ENCODE measurements at places on chromosomes 5 and 9.

DNA sequence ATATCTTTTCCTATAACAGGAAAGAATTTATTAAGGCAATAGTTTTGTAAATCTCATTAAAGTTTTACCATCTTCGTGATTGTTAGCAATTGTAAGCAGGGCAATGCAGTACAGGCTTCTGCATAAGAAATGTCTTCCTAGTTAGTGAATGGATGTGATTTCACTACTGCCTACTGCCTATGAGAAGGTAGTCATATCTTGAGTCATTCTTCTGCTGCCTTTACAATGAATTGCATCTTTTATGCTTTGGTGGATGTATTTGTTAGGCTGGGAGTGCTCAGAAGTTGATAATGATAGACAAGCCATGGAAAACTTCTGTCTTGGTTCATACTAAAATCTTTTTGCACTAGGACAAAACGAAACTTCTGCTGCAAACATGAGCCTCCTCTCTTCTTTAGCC lies 128.0 kb downstream of the ADAMTSL1 start:
- DNase-seq, result peak; percentile 50

DNA sequence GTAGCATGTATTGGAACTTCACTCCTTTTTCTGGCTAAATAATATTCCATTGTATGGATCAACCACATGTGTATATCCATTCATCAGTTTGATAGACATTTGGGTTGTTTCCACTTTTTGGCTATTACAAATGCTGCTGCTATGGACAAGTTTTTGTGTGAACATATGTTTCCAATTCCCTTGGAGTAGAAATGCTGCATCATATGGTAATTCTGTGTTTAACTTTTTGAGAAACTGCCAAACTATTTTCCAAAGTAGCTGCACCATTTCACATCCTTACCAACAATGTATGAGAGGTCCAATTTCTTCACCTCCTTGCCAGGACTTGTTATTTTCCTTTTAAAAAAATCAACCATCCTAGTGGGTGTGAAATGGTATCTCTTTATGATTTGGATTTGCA lies 8.4 kb downstream of the FRRS1L start:
- DNase-seq, result peak; percentile 83

DNA sequence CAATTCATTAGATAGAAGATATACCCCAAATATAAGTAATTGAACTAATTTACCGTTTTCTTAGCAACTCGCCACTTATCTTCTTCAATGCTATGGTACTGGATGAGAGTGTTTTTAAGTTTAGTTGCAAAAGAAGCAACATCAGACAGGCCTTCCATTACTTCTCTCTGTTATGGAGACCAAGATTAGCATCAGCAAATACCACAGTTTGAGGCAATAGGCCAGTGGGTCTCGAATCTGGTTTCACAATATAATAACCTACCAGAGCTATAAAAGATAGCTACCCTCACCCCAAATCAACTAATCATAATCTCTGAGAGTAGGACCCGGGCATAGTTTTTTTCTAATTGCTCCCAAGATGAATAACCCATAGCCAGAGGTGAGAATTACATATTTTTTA lies 5.1 kb downstream of the STARD4 start:
- no peak for DNase-seq

DNA sequence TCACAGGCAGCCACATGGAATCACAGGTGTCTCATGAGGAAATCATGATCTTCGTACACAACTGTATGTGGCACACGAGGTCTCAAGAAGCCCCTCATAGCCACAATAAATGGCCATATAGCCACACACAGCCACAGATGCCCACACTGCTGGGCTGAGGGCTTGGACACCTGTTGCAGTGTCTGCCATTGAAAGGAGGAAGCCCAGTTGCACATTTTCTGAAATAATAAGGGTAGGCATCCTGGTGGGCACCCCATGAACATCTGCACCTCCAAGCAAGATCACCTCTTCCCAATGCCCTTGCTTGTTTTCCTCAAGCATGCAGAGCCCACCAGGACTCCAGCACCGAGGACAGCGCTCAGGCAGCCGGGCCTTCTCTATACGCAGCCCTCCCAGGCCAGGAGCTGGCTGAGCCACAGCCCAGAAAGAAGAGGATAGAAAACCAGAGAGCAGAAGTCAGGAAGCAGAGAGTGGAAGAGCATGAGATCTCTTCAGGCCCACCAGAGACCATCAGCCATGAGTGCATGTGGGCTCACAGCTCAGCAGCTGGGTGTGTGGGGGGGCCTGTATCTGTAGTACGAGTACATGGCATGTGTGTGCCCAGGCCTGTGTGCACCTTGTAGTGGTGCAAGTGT lies 1.0 kb upstream of the ACSL6 start:
- DNase-seq, result peak; percentile 72

DNA sequence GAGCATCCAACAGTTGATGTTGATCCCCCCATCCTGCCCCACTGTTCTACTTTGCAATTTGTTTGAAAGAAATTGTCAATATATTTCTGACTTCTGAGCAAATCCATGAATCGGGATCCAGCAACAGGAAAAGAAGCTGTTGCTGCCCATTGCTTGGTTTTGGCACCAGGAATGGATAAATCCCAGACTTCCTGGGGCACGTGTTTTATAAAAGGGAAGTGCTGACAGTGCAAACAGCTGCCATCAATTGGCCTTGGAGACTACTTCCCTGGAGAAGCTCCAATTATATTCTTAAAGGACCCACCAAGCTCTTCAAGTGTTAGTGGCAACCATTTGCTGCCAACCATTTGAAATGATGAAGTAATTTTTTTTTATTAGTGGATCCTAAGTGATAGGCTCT lies 13.7 kb downstream of the STK32A start:
- no peak for DNase-seq

GRCh38 chr9:34271265-34272006 lies 57.6 kb downstream of the KIF24 start:
- no peak for DNase-seq

Data from fibroblast of skin of abdomen (primary cell).